ENCODE measurements at places on chromosomes 4 and X. TPM values are rescaled to one million over a fixed set of nuclear protein-coding genes. Genes with fewer than 3 reads are reported as not detected.

DNA sequence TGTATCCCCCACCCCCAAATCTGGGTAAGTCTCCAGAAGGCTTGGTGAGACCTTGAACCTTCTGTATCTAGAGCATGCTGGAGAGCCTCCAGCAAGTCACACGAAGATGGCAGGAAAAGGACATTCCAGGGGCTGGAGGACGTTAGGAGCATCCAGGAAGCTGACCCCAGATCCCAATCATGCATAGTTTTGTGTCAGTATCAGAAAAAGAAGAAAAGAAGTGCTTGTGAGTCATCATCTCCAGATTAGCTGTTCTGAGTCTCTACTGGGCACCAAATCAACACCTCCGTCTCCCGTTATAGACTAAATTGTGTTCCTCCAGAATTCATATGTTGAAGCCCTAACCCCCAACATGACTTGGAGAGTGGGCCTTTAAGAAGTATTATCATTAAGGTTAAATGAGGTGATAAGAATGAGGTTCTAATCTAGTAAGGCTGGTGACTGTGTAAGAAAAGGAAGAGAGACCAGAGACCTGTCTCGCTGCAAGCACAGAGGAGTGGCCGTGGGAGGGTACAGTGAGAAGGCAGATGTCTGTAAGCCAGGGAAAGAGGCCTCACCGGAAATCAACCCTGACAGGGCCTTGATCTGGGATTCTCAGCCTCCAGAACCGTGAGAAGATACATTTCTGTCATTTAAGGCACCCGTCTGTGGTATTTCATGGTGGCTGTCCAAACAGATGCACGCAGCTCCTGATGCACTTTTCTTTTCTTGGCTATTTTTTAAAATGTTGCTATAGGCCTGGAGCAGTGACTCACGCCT is 38.1 kb upstream of the CLDN24 start:
- DNase-seq, result no peak

TREX2 gene
- 0.40 TPM for total RNA-seq

CD40LG gene
- not detected for total RNA-seq

GRCh38 chrX:19122641-19123009 is 357 bp upstream of the ADGRG2 start:
- no peak for DNase-seq

GRCh38 chrX:9335251-9335650 is 129.6 kb upstream of the TBL1X start:
- DNase-seq, result no peak

CT45A10 gene
- total RNA-seq, result 152 TPM

DNA sequence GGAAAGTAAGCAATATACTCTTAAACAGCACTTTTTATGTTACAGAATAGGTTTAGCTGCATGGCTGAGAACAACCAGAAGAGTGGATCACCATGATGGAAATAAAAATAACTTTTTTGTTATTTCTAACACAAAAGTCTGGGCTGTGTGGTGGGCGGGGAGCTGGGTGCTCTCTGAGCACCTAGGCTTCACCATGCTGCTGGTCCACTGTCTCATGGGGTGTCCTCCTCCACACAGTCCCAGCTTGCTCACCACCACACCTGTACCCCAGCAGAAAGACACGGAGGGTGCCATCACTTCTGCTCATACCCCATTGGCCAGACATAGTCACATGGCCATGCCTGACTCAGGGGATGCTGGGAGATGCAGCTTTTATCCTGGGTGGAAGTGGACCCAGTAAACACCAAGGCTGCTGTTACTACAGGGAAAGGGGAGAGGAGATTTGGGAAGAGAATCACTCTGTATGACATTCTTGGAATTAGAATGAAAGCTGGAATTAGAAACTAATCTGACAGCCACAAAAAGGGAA is 45.0 kb downstream of the CPZ start:
- DNase-seq, result no peak

TMPRSS11F gene
- total RNA-seq, result 0.18 TPM

GRCh38 chrX:24005028-24005427 is 22.0 kb downstream of the KLHL15 start:
- no peak for DNase-seq

ZMAT1 gene
- 0.61 TPM for total RNA-seq

- peak; percentile 30 for DNase-seq
Measured at GRCh38 chr4:163556177-163556576, 61.7 kb downstream of the TMA16 start.

DNA sequence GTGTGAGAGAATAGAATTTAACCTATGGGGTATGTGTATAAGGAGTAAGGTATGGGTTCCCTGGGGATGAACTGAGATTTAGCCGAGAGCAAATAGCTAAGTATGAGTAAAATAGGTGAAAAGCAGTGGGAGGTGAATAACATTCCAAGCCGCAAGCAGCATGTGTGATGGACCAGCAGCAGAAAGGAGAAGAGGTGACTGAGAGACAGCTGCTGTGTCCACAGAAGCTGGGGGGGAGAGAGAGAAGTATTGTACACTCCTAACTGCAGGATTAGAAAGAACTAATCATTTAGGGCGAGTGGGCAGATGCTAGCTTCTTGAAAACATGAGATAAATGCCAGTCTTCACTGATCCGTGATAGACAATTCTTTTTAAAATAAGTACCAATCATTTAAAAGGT is 296.0 kb downstream of the KLHL4 start:
- DNase-seq, result no peak

BRCC3 gene
- 6.3 TPM for total RNA-seq

DNA sequence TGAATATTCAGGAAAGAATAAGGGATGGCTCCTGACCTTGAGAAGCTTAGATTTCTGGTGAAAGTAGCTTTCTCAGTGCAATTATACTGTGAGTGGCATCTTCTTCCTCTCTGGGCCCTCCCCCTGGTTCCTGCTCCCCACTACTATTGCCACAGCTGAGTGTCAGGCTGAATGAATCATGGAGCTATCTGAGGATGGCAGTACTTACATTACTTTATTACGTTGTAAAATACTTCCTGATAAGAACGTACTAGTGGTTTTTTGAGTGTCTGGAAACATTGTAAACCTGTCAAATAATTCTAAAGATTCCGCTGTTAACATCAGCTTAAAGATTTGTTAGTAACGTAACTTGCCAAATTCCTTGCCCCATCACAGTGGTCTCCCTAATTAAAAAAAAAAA is 36.2 kb downstream of the ARHGAP10 start:
- no peak for DNase-seq

HSD17B11 gene
- total RNA-seq, result 44.7 TPM

PCYT1B gene
- 1.6 TPM for total RNA-seq

- no peak for DNase-seq
Measured at GRCh38 chr4:15373363-15373762, 54.5 kb upstream of the C1QTNF7 start.

GRCh38 chrX:154603438-154604430 is 15.3 kb downstream of the CTAG1B start:
- DNase-seq, result no peak

GRCh38 chr4:163540977-163541376 is 46.5 kb downstream of the TMA16 start:
- no peak for DNase-seq

DNA sequence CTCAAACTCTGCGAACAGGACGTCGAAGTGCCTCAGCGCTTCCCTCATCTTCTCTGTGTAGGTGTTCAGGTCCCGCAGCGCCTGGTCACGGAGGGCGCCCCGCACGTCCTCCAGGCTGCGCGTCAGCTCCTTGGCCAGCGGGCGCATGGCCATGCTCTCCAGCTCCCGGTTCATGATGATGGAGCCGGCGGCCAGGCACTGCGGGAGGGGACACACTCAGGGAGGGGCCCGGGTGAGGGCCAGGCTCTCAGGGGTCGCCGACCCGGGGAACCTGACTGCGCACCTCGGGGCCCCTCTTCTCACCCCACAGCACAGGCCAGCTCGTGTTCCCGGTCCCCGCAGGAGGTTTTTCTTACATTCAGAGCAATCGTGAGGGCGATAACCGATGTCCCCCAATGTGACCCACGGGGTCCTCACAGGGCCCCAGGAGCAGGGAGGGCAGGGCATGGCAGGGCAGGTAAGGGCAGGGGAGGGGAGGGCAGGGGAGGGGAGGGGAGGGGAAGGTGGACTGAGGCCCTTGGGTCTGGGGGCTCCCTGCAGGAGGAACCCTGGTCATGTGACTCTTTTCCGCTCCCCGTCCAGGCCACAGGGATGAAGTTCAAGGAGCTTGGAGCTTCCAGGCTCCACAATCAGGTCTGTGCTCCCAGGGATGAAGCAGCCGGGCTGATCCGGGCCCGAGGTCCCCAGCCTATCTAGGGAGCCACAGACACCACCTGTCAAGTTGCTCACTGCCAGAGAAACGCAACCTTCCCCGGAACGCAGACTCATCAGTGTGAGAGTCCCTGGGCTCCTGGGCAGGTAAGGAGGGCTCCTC is 77.8 kb upstream of the MXD4 start:
- DNase-seq, result no peak

TMSB15A gene
- total RNA-seq, result 6.0 TPM

DCAF8L2 gene
- total RNA-seq, result 1.8 TPM

DNA sequence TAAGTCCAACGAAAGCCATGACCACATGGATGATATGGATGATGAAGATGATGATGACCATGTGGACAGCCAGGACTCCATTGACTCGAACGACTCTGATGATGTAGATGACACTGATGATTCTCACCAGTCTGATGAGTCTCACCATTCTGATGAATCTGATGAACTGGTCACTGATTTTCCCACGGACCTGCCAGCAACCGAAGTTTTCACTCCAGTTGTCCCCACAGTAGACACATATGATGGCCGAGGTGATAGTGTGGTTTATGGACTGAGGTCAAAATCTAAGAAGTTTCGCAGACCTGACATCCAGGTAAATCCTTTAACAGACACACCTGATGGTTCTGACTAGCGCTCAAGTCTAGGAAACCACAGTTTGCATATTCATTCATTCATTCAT is 6.0 kb downstream of the SPP1 start:
- DNase-seq, result no peak

DNA sequence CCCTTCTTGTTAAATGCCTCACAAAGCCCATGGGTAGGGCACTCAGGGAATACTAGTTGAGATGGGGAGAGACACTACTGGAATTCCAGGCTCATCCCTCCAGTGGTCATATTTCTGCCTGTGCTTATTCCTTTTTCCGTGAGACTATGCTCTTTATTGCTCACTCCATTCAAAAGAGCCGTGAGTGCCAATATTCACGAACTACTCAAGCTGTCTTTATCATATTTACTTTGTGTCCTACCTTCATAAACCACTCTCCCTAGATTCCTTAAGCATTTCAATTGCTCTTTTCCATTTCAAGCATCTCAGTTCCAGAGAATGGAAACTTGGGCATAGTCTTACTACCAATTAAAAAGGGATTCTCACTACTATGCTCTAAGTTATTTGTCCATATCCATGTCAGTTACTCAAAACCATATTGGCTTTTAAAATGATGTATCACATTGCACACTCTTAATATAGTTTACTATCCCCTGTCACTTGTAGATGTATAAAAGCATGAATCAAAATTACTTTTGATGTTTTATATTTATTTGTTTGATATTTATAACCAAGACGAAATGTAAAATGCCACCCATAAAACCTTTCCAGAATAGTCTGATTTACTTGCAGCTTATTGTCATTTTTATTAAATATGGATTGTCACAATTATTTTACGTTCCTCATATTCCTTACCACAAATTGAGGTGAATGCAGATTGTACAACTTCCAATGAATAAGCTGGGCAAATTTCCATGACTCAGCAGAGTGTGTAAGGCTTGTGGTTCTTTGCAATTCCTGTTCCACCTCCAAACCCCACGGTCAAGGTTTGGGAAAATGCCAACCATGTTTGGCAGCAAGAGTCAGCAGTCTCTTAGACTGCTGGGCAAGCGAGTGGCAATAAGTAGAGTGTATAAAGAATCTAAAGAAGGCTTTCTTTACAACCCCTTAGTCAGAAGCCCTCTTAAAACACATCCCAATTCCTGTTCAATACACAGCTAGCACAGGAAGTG is 24.4 kb downstream of the ENOX2 start:
- peak; percentile 34 for DNase-seq

GRCh38 chr4:52780617-52781354 is 29.6 kb upstream of the ERVMER34-1 start:
- peak; percentile 26 for DNase-seq

- peak; percentile 33 for DNase-seq
Measured at GRCh38 chr4:128930051-128930450, 120.6 kb downstream of the JADE1 start.
